ENCODE measurements at places on chromosomes 16 and 17.

GRCh38 chr16:62717026-62717425, 680.8 kb upstream of the CDH8 start:
- DNase-seq, result no peak

- no peak for DNase-seq
Measured at GRCh38 chr17:74892013-74892841, 1.2 kb downstream of the FADS6 start.

GRCh38 chr17:58204796-58205195, 12.3 kb downstream of the EPX start:
- no peak for DNase-seq

- DNase-seq, result no peak
Measured at GRCh38 chr16:3127745-3128144, 7.1 kb upstream of the ZNF213 start.

- no peak for DNase-seq
Measured at GRCh38 chr17:50630524-50631194, 4.0 kb upstream of the ABCC3 start.

- DNase-seq, result no peak
Measured at GRCh38 chr16:19549673-19550072, 5.8 kb upstream of the VPS35L start.

- DNase-seq, result no peak
Measured at GRCh38 chr17:49896222-49896621, 48.4 kb upstream of the TAC4 start.

DNA sequence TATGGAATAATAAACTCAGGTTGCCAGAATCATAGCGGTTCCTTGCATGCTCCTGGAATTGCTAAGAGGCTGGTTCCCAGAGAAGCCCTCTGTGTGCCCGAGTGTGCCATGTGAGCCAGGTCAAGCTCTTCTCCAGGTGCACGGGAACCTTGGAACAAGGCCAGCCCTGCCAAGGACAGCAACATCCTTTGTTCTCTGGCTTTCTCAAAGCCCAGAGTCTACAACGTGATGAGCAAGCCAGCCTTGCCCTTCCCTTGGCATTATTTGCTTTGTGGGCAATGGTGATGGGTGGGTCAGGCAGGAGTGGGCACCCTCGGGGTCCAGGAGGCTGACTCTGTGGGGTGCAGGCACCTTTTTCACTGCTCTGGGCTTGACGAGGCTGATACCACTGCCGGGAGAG, 14.2 kb upstream of the SEC14L1 start:
- DNase-seq, result no peak

GRCh38 chr17:67712375-67712774, 5.4 kb upstream of the NOL11 start:
- no peak for DNase-seq

DNA sequence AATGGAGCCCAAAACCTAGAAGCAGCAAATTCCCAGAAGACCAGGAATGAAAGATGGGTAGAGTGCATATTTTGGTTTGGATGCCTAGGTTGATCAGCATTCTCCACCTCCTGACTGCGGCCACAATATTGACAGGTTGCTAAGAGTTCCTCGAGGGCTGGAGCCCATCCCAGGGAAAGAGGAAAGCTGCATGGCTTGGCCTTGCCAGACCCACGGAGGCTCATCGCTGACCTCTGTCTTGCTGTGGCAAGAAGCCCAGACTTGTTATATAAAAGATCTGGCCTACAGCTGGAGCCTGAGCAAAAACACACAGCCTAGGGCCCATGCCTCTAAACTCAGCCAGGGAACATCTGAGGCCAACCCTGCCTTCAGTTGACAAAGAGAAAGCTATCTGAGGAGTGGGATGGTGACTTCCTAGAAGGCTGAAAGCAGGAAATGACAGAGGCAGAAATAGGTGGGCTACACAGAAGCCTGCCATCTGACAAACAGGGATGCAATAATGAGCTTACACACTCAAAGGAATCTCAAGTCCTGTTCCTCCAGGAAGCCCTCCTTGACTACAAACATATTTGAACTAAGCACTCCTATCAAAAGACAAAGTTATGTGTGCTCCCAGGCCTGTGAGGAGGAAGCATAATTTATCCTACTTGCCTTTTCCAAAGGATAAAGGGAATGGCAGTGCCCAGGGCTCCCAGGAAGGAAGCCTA, 22.5 kb upstream of the SLC35B1 start:
- DNase-seq, result peak; percentile 51

DNA sequence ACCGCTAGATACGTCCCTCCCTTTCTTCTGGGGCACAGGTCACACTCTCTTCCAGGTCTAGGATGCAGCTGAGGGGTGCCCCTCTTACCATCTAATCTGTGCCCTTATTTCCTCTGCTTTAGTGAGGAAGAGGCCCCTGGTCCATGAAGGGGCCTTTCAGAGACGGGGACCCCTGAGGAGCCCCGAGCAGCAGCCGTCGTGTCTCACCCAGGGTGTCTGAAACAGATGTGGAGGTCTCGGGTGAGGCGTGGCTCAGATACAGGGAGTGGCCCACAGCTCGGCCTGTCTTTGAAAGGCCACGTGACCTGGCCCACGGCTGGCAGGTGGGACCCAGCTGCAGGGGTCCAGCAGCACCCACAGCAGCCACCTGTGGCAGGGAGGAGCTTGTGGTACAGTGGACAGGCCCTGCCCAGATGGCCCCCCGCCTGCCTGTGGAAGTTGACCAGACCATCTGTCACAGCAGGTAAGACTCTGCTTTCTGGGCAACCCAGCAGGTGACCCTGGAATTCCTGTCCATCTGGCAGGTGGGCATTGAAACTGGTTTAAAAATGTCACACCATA, 15.6 kb downstream of the SCGB1C2 start:
- no peak for DNase-seq

- no peak for DNase-seq
Measured at GRCh38 chr17:48236681-48237134, 129.1 kb downstream of the SNX11 start.

DNA sequence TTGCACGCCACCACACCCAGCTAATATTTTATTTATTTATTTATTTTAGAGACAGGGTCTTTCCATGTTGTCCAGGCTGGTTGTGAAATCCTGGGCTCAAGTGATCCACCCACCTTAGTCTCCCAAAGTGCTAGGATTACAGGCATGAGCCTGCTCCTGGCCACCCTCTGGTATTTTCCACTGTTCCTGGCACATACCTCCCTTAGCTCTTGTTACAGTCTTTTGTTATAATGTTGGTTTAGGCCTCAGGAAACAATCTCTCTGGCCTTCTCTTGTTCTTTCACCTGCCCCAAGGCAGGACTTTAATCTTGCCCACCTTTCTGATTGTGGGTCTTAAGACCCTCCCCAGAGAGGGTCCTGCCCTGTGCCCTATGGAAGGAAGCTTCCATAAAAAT, 3.6 kb upstream of the CYTH1 start:
- no peak for DNase-seq

DNA sequence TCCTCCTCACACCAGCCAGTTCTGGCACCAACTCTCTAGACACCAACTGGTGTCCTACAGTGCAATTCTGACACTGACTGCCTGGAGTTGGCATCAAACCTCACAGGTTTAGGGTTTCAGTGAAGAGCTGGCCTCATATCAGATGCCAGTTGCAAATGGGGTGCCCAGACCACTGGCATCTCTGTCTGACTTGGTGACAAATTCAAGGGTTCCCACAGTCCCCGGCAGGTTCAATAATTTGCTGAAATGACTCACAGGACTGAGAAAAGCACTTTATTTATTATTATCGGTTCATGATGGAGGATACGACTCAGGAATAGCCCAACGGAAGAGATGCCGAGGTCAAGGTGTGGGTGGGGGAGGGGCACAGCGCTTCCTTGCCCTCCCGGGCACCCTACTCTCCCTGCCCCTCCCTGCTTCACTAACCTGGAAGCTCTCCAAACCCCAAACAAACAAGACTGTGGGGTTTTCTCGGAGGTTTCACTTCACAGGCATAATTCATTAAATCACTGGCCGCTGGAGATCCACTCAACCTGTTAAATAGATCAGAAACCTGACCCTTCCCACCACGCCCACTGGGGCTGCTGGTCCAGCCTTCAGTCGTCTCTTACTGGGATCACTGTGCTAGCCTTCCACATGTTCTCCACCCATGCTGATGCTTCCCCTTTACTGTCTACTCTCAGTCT, 1.7 kb upstream of the NLRP1 start:
- no peak for DNase-seq

GRCh38 chr17:57888311-57889216, 38.7 kb upstream of the MRPS23 start:
- no peak for DNase-seq

DNA sequence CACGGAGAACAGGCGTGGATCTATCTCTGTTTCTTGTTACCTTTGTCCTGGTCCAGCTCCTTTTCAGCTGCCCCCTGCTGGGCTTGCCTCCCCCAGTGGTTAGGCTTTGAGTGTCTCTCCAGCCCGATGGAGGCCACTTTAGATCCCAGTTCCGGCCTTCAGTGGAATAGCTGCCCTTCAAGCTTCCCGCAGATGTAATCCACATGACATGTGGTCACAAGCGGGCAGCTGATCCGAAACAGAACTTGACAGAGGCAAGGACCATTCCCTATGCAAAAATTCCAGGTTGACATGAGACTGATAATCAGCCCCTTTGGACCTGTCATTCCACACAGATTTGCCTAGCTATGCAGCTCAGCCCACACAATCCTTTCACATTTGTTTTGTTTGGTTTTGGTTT, 40.6 kb upstream of the AQP8 start:
- DNase-seq, result no peak

GRCh38 chr16:78050734-78051400, 28.5 kb downstream of the CLEC3A start:
- DNase-seq, result no peak

DNA sequence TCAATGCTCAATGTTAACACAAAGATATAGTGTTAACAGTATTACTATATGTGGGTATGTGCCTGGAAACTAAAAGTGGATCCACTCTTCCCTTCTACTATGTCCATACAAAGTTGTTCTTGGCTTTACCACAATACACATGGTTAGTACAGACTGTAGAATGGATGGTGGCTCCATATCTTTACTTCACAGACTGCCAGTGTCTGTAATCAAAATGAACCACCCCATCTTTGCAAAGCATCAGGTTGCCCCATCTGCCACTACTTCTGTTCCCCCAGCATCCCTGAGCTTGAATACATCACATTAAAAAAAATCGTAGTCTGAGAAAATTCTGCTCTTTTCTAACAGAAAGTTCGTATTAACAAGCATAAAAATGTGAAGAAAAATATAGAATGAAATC, 30.0 kb downstream of the USP32 start:
- DNase-seq, result no peak

DNA sequence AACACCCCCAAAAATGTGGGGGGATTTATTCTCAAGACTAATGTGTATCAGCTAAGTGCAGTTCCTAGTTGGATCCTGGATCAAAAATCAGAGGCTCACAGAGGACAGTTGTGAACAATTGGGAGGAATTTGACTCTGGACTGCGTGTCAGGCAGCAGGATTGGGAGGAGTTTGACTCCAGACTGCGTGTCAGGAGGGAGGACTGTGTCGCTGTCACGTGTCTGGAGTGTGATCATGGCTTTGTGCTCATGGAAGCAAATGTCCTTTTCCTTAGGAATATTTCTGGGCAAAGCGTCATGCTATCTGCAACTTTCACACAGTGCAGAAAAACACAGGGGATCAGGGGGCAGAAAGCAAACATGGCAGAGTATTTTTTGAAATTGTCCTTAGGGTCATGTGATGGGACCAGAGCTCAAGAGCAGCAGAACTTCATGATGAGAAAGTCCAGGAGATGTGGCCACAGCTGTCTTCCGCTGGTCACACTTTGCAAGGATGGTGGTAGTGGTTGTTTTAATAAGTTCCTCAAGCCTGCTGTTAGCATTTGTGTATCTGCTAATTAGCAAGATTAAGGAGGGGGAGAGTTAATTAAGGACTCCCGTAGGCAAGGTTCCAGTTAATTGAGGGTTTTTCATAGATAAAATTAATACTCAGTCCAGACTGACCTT, 122.0 kb upstream of the CHMP6 start:
- no peak for DNase-seq

DNA sequence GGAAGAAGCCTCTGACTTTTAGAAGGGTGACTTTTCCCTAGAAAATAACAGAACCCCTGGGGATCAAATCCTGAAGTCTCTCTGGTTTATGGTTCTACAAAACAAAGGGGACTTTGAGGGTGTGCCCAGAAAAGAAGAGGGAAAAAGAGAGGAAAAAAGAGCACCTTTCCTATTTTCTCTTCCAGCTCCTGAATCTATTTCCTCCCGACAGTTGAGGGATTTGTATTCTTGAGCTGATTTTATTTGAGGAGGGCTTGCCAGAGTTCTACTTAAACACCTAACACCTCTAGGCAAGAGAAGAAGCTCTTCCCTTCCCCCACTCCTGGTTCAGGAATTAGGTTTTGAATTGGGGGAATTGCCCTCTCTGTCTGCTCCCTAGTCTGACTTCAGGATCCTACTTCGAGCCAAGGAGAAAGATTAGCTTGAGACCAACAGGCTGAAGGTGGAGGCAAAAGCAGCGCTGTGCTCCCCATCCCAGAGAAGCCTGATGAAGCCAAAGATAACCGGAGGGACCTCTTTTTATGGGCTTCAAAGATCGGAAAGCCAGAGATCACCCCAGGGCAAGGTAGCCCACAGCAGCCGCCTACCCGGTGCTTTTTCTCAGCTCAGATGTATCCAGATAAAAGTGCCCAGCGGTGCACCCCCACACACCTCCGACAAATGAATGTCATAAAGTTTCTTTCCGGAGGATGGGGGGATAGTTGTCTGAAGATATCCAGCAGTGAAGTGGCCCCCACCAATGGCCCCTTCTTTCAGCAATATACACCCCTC, 796 bp downstream of the HOXB3 start:
- DNase-seq, result no peak

GRCh38 chr17:17694169-17695081, 13.2 kb downstream of the RAI1 start:
- DNase-seq, result peak; percentile 92

- no peak for DNase-seq
Measured at GRCh38 chr16:89064606-89065457, 28.8 kb upstream of the ACSF3 start.

DNA sequence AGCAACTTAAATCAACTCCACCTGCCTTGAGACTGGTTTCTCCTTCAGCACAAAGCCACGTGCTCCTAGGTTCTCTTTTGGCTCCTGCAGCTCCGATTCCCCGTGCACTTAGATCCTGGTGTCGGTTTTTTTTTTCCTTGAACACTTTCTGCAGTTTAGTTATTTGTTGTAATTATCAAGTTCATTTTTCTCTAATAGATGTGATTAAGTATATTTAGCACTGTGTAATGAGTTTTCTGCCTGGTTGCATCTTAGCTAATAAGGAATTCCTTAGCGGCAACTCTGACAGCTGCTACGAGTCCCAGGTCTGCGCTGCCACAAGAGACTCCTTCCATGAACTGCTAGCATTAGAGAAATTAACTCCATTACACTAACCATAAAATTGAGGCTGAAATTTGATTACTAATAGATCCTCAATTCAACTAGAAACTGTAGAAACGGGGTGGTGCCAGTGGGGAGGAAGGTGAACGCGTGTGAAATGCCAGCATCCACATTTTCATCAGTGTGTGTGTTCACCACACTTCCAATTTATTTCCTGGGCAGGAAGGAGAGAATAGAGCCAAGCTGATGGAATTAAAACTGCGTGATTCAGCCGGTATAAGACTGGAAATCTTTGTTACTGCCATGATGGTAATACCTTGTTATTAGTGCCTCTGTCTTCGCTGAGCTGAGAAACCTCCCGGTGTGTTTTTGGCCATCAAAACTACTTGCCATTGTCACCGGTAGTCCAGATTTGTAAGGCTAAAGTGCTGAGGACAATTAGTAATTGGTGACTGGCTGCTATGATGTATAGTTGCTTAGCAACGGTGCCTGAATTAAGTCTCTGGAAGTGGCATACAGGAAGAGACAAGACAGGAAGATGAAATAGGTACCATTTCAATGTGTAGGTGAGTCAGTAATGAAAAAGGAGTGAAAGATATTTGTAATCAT, 232.4 kb downstream of the IRX3 start:
- DNase-seq, result no peak
